Central memory CD4-positive, alpha-beta T cell (primary cell): ENCODE measurements at places on chromosomes 7 and 10.
A peak's percentile ranks its signal among the peaks of the same experiment; 100 is the strongest.

GRCh38 chr7:30379131-30379530 is 94.7 kb downstream of the ZNRF2 start:
- DNase-seq = no peak

- DNase-seq = no peak
Measured at GRCh38 chr10:65430979-65431378, 1494.9 kb upstream of the LRRTM3 start.

- DNase-seq = no peak
Measured at GRCh38 chr7:27082171-27082570, 13.6 kb downstream of the HOXA1 start.

DNA sequence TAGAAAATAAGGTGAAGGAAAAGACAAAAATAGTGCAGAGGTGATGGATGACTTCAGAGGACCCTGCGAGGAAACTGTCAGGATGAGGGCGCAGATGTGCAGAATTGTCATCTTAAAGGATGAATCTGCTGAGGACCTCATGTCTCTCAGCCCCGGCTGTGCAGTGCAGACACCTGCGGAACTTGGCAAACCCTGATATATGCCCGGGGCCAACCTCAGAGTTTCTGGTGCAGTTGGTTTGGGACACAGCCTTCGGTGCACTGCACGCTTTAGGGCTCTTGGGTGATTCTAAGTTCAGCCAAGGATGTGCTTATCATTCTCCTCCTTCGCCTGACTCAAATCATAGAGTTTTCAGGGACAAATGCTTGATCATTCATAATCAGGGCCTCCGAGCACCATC is 310.1 kb downstream of the TCERG1L start:
- DNase-seq = no peak

DNA sequence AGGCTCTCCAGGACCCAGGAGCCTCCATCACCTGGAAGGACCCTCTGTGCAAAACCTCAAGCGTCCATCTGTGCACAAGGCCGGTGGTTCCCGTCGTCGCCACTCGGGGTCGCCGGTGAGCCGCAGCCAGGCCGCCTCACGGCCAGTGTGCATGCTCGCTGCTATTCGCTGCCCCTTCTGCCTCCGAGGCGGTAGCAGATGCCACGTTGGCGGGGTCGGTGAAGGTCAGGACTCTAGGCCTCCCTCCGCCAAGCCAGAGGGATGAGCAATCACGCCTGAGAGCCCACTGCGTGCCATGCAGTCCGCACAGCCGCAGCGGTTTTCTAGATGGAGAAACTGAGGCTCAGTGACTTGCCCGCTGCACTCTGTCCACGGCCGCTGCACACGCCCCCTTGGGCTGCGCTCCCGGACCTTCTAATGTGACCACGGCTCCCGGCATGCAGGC is 5.7 kb downstream of the UPK3B start:
- DNase-seq = no peak

- no peak for DNase-seq
Measured at GRCh38 chr7:158021836-158022235, 565.8 kb downstream of the PTPRN2 start.

DNA sequence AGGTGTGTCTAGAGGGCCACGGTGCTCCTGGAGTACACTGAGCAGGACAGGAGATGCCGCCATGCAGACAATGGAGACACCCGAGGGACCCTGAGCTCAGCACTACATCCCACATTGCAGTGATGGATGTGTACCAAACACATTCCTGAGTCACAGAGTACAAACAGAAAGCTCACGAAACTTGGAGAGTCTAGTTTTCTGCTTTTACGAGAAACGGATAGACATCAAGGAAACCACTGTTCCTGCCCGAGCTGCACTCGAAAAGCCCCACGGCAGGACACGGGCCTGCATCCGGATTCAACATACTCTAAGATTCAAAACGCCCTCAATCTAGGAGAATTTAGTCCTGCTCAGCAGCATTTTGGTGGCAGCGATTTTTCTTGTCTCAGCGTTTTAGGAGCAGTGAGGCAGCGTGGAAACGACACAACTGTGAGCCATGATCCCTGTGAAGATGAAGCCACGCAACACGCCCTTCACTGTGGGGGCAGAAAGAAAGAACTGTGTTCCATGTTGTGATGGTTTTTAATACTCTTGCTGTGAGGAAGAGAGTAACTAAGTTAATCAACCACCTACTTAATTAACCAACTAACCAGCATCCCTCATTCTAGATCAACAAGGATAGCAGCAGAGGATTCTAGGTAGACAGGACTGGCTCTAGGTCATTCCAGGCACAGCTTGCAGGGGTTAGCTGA is 3.2 kb downstream of the TNS3 start:
- DNase-seq = no peak

DNA sequence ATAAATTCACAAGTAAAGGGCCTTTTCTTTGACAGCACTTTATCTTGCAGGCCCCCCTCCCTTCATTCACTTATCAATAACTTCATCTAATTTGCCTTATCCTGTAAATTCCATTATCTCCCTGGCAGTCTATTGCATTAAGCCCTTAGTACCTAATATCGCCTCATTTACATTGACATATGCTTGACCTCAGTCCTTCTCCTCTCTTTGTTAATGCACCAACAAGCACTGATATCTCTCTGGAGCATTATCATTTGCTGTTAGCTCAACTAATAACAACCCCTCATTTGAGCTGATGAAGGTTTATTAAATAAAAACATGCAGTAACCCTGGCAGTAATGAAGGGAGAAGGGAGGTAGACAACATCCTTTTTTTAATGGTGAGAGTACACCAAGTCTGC is 46.8 kb downstream of the EXOC4 start:
- no peak for DNase-seq

- DNase-seq = no peak
Measured at GRCh38 chr10:76086761-76087639, 655.6 kb downstream of the LRMDA start.

DNA sequence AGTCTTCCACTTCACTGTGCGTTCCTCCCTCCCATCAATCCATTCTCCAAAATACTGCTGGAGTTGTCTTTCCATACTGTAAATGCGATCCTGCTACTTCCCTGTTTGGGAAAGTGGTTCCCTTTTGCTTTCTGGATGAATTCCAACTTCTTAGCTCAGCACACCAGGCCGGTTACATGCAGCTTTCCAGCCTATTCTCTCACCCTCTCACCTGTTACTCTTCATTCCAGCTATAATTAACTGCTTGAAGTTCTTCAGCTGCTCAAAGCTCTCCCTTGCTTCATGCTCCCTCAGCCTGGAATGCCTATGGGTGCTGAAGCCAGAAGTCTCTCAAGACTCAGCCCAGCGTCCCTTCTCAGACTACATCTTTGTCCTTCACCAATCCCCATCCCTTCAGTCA is 6.0 kb upstream of the ZNRF2 start:
- DNase-seq = no peak

DNA sequence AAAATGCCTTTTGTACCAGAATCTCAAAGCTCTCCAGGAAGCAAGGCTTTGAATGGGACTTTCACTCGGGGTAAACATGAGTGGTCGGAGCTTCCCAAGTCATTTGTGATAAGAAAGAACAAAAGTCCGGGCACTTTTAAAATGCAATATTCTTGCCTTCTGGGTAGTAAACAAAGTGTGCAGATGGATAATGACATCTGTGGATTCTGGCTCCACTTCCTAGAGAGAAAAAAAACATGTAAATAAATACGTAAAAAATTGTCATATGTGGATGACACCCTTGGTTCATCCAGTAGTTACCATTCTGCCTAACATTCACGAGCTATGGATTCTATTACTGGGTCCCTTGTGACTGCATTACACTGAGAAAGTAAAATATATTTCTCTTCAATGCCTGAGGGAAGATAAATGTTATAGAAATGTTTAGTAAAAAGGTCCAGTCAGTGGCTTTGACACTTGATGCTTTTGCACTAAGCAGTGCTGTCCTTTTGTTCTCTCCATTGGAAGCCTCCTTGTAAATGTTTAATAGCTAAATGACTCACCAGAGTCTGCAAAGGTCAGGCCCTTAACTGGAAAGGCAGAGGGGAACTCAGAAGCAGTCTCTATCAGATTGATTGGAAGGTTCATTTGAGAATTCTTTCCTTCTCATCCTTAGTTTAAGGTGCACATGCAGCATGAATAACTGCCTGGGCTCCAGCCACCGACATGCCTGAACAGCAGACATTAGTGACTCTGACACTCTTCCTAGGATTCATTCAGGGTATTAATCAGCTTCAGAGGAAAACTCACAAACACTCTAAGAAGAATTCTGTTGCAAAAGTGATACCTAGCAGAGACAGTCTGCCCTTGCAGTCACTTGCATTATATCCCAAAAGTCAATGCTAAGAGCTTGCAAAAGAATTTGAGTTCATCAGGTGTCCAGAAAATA is 11.7 kb upstream of the EDRF1 start:
- DNase-seq = no peak

DNA sequence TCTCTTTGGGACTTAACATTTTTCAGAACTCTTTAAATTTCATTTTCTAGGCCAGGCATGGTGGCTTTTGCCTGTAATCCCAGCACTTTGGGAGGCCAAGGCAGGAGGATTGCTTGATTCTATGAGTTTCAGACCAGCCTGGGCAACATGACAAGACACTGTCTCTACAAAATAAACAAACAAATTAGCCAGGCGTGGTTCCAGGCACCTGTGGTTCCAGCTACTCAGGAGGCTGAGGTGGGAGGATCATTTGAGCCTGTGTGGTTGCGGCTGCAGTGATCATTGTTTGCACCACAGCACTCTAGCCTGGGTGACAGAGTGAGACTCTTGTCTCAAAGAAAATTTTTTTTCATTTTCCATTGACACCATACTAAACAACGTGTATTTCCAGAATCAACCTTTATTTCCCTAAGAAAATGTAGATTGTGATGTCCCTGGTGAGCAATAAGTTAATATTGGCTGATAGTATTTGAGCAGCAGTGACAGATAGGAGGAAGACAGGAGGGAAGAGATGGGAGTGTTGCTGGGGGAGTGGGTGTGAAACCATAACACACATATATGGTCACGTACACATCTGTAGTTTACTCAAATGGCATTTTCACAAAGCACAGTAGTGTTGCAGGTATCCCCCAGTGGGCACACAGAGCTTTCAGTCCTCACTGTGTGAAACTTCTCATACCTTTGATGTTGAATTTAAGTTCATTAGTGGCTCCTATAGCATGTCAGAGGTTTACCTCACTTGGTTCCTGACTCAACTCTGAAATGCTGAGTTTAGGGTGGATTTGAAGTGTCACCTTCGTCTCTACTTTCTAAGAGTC is 205.6 kb downstream of the AUTS2 start:
- no peak for DNase-seq

- no peak for DNase-seq
Measured at GRCh38 chr10:22635650-22636049, 78.7 kb downstream of the PIP4K2A start.

GRCh38 chr10:95518455-95519452 is 42.4 kb downstream of the SORBS1 start:
- no peak for DNase-seq

GRCh38 chr10:90530521-90530920 is 327.3 kb downstream of the HTR7 start:
- no peak for DNase-seq

- DNase-seq = no peak
Measured at GRCh38 chr7:603152-603951, 83.7 kb upstream of the PDGFA start.

- DNase-seq = no peak
Measured at GRCh38 chr7:88095-88926, 104.1 kb upstream of the FAM20C start.

DNA sequence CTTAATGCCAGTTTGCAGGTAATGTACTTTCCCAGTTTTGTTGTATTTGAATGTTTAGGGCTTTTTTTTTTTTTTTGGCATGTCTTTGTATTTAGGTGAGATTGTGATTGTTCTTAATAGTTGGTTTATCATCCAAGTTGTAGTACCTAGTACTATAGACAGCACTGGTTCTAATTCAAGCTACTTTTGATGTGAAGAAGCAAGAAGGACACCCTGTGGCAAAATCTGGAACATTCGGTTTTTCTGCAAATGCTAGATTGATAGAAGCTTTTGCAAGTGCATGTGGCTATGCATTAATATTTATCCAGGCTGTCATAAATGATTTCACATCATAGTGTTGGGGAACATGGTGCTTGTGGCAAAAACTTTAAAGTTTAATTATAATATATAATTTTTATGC is 248.9 kb downstream of the FOXP2 start:
- DNase-seq = no peak

- no peak for DNase-seq
Measured at GRCh38 chr10:59180689-59181270, 4.3 kb downstream of the PHYHIPL start.

DNA sequence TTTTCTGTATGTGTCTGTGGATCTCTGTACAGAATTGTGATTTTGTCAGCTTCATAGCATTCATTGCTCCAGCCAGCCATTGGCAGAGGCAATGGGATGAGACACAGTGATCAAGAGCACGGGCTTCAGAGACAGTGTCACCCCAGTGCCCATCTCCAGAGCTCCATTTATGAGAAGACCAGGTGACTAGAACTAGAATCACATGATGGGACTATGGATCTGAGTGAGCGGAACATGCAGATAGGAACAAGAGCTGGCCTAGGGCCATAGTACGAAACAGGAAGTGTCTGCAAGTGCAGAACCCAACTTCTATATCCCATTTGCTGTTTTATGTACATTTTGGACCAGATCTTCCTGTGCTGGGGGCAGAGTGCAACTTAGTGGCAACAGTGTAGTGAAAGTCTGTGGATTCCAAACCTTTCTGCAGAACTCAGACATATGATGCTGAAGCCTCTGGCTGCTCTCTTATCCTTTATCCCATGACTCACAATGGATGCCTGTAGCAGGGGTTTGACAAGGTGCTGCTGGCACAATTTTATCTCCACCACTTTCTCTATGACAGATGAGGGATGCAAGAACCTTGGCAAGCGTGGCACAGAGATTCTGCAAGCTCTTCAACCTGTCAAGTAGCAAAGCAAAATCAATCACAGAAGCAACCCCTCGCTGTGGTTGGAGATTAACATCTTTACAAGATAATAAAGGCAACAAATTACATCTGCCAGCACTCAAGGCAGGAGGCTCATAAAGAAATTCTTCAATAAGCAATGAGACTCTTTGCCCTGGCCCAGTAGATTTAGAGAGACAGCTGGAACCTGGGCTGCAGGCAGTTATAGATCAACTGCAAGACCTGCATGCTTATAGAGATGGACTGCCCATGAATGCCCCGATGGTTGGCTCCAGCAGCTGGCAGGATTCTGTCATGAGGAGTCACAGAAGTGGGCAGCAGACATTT is 681.3 kb downstream of the TNS3 start:
- DNase-seq = no peak

GRCh38 chr7:149126662-149127266 is 640 bp upstream of the ZNF425 start:
- DNase-seq = peak; percentile 49

- DNase-seq = no peak
Measured at GRCh38 chr10:133000648-133001047, 58.3 kb upstream of the CFAP46 start.

DNA sequence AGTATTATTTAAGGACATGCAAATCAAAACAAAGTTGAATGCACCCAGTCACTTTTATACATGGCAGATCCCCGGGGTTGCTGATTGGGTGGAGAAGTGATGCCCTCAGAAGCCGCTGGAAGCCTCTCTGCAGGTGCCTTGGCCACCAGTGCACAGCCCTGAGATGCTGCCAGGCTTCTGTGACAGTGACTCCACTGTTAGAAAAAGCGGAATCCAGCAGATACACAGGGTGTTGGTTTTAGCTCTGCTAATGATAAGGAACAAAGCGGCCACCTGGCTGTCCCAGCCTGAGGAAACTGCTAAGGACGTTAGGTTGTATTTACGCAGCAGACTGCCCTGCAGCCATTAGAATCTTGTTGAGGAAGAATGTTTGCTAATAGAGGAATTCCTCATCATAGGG is 47.5 kb downstream of the JAKMIP3 start:
- DNase-seq = no peak

GRCh38 chr7:142587578-142588191 is 161.6 kb upstream of the PRSS1 start:
- peak; percentile 18 for DNase-seq

GRCh38 chr10:129466703-129467358 is at the start of gene MGMT:
TSS of gene MGMT (plus strand) at chr10:129467241.
- peak; percentile 93 for DNase-seq
